ENCODE measurements at places on chromosomes 12 and 14.

DNA sequence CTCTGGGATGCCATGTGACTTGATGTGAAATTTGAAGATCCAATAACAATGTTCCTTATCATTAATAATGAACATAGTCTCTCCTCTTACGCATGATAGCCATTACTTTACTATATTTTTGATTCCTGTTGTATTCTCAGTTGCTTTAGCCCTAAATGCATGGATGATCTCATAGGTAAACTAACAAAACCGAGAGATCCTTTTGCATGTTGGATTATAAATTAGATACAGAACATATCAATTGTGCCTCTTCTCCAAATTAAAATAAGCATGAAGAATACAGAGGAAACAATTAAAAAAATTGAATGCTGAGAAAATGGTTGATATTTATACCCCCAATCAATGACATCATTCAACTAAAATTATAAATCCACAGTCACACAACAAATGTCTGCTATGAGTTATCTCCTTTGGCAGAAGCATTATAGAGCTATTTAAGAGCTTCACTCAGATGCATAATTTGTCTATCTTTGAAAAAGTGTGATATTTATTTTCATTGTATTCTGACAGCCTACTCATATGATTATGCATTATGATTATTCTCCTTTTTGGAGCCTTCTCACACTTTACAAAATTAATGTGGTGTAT is 386.4 kb upstream of the STXBP6 start:
- no peak for DNase-seq

DNA sequence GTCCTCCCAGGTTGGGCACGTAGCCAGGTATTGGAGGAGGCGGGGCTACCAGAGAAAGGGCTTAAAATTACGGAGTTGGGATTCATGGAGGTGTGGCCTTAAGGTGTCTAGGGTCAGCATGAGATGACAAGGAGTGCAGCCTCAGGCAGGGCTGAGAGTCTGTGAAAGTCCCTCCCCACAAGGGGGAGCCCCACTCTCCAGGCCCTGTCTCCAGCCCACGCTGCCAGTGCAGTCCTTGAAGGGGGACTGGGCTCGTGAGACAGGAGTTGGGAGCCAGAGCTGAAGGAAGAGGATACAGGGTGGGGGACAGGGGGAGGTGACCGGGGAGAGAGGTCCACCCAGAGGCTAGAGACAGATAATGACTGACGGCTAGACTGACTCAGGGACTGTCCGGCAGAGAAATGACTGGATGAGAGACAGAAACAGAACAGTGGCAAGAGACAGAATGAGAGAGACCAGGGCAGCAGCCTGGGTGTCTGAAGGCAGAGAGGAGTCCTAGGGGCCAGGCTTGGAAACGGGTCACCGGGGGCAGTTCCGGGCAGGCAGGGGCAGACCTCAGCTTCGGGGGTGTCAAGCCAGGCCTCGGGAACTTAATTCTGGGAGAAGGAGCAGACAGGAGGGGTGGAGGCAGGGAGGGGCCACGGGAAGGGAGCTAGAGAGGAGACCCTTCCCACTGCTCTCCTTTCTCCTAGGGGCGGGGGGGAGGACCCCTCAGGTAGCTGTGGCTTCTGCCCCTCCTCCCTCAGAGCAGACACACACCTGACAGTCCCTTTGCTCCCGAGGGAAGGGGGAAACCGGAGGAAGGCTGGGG is 970 bp downstream of the CDH24 start:
- peak; percentile 66 for DNase-seq

DNA sequence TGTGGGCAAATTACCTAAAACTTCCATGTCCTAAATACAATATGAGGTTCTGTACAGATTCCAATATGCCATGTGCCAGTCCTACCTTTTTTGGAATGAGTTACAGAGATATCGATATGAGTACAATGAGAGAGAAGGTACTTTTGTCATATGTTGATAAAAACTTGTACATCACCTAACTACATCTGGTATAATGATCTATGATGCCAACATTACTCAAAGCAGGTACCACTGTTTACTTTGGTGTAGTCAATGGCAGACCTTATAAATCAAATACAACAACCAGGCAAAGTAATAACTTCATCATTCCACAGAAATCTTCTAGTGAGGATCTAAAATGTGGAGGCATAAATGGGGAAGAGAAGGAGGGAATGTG is 12.7 kb downstream of the TEP1 start:
- no peak for DNase-seq

DNA sequence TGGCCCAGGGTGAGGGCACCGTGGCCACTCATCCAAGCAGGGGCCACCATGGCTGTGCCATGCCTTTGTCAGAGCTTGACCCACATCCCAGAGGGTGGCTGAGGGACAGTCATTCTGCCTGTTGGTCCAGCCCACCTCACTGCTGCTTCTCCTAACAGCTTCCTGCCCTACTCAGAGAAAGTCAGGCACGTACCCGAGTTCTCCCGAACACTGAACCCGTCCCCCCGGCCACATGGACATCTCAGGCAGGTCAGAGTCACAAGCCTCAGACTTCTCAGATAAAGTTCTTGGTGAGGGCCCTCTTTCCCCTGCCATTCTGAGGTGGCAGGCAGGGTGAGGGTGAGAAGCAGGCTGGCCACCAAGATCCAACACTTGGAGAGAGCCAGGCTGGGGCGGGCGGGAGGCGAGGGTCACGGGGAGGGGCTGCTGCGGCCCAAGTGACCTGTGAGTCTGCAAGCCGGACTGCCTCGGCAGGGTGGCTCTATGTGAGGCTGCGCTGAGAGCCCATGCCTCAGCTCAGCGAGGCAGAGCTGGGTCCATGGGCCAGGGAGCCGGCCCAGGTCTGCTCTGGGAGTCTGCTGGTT is 317.8 kb downstream of the TMEM121 start:
- no peak for DNase-seq

GRCh38 chr12:108053512-108053911 is 75.6 kb upstream of the WSCD2 start:
- no peak for DNase-seq

DNA sequence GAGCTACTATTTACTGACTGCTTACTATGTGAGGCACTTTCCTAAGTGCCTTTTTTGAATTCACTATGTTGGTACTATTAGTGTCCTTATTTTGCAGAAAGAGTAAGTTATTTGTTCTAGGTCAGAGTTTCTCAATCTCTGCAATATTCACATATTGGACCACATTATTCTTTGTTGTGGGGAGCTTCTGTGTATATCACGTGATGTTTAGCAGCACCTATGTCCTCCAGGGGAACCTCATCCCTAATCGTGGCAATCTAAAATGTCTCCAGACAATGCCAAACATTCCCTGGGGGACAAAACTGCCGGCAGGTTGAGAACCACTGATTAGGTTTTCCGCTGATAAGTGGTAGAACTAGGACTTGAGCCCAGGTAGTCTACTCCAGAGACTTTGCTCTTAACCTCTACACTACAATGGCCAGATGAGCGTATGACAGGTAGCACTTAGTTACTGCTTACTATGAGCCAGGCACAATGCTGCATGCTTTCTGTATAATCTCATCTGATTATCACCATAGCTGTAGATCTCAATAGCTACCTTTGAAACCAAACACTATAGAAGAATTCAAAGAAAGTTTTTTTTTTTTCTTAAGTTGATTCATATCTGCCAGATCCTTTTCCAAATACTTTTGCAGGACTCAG is 38.9 kb downstream of the NELL2 start:
- no peak for DNase-seq
